ENCODE measurements at places on chromosomes 6 and 20.

DNA sequence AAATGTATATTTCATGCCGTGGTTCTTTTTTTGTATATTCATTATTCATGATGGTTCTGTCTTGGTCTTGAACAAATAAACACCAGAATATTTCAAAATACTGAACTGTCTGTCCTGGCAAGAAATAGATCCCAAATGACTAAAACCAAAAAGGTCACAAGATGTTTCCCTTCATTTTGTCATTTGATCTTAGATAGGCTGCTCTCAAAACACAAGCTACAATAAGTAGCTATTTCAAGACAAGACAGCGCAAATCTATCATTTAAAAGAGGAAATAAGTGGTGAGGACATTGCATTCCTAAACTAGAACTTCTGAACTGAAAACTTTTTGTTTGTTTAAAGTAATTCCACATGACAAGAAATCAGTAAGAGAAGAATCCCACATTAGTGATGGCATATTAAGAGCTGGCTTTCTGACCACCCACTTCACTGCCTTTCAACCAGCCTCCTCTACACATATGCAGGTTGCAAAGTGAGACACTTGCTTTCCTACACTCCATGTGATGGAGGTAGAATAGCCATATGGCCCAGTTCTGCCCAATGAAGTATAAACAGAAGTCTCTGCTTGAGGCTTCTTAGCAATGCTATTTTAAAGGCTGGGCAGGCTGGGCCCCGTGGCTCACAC is 54.4 kb upstream of the CCDC28A start:
- no peak for DNase-seq

DNA sequence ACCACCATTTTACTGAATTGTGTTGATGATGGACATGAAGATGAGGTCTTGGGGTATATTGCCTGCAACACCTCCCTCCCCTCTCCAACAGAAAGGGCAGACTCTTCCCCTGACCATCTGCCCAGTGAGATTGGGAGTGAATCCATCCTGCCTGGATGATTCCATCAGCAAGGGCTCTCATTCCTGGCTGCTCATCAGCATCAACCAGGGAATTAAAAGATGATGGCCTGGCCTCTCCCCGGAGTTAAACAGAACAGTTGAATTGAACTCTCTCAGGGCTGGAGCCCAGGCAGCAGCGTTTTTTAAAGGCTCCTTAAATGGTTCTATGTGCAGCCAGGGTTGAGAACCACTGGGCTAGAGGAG is 14.6 kb upstream of the MRPS18A start:
- DNase-seq, result peak; percentile 59

DNA sequence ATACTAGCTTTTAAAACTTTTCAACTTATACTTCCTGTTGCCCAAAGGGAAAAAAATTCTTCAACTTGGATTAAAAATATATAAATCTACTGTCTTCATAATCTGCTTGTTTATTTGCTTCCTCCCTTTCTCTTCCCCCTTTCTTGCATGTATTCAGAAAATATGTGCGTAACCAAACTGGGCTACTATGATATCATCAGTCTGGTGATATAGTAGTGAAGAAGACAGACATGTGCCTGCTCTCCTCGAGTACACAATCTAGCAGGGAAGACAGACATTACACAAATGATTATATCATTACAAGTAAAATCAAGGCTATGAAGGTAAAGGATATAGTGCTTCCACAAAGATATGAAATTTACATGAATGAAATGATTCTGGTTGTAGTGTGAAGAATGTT is 31.0 kb downstream of the IBTK start:
- no peak for DNase-seq

DNA sequence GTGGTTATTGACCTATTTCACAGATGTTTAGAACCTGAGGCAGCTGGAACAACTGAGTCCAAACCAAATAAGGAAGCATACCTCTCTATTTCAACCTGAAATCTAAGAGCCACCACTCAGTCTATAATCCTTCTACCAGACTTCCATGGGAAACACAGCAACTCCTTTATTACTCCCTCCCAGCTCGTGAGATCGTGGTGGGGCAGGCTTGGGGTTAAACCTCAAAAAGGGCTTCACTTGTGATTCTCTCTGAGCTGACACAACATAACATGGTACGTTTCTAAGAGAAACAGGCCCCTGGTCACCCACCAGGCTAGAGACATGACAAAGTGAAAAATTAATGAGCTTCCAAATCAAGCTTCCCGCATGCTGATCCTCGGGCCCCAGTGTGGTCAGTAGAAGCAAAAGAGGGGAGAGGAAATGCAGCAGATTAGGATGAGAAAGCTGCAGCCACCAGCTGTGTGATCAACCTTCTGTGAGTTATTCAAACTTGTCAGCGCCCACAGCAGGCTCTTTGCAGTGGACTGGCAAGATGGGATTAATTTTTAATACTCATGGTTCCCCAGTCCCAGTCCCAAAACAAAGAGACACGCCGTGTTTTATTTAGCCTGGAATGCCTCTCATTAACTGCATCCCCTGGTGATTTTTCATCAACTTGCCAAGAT is 9.3 kb downstream of the PKHD1 start:
- DNase-seq, result peak; percentile 63

GRCh38 chr6:17218023-17218748 is 63.0 kb upstream of the RBM24 start:
- no peak for DNase-seq

- DNase-seq, result no peak
Measured at GRCh38 chr6:101711518-101711917, 318.0 kb downstream of the GRIK2 start.

- no peak for DNase-seq
Measured at GRCh38 chr6:111845441-111845871, 27.8 kb downstream of the FYN start.

DNA sequence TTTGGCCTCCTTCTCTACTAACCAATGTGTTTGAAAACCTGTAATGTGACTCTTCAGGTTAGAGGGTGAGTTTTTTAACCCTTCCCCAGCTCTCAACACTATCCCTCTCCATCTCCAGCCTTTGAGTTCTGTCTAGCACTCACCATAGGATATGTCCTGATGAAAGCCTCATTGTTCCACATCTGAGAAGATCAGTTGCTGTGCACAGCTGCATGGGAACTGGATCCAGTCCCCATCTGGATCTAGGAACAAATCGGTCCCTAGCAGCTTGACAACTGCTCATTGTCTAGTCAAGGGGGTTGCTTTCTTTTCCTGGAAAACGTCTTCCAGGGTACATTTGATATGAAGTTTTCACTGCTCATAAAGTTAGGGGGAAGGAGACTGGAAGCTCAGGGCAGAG is 45.4 kb upstream of the AGPAT4 start:
- no peak for DNase-seq

DNA sequence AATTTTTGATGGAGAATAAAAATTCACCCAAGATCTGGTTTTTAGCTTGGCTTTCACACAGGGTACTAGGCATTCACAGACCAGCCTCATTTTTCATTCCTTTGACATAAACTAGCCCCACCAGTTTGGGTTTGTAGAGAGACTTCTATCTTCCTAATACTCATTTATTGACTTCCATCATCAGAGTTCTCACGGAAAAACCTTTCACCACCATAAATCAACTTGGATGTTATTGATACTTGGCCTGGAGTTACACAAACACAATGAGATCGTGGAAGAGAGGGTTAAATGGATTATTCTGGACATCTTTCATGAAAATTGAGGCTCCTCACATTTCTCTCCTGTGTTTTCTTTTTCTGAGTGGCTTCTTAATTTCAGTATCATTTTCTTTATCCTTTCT is 26.8 kb upstream of the EDN1 start:
- DNase-seq, result no peak

- no peak for DNase-seq
Measured at GRCh38 chr6:111464184-111464583, 18.8 kb downstream of the REV3L start.

DNA sequence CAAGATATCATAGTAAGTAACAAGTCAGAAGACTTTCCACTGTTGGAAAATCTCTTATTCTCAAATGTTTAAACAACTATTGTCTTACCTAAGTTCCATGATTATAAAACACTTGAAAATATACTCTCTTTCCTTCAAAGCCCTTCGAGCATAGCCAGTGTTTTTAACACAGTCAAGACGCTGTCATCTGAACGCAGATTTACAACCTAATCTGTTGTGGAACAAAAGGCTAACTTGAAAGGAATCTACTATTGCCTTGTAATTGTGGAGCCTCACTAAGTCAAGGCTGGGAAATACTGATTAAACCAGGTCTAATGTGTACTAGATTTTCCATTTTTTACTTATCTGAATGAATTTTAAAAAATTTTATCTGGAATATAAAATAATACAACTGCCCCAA is 205.8 kb downstream of the TRDN start:
- DNase-seq, result no peak

DNA sequence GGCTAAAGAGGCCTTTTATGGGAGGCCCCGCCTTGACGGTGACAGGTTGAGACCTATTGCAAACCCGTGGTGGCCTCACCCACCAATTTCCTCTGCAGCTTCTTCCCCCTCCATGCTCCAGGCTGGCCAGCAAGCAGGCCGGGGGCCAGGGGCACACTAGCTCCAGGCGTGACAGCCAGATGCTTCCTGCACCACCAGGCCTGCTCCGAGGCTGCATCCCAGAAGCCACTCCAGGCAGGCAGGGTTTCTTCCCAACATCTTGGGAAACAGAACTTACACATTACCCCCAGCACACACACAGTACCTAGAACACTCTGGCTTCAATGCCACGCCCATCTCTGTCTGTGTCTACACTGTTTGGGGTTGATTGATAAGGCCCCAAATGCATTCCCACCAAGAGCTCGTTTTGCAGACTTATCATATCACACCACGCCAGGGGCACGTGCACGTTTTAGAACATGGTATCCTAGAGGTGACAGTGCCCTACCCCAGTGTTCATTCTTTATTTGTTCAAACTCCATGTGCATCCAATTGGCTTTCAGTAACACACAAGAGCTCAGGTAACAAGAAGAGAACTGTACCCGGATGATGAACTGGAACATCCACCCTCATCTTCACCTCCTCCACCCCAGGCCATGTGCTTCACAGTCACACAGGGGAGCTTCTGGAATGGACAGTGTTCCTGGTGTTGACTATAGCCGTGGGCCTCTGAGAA is 221.4 kb upstream of the RREB1 start:
- DNase-seq, result no peak

All from NCI-H82 (cell line).